ENCODE measurements at places on chromosomes 3 and 15.

DNA sequence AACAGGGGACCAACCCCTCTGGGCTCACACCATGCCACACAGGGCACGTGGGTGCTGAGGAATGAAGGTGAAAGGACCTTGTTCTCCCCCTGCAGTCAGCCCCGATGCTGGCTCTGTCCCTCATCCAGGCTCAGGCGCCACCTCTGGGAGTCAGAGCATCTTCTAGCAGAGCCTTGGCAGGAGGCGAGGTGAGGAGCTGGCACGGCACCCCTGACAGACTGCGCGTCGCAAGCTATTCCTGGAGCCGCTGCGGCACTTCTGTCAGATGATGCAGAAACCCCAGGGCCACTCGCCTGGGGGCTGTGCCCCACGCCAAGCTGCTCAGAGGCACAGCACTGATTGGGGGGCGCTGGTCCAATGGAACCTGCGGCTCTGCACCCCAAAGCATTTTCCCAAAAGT, 62.0 kb downstream of the MGLL start:
- no peak for DNase-seq

GRCh38 chr15:49380912-49381311, 42.1 kb upstream of the FGF7 start:
- DNase-seq: no peak

GRCh38 chr3:43180027-43180426, 74.1 kb upstream of the POMGNT2 start:
- DNase-seq: no peak

DNA sequence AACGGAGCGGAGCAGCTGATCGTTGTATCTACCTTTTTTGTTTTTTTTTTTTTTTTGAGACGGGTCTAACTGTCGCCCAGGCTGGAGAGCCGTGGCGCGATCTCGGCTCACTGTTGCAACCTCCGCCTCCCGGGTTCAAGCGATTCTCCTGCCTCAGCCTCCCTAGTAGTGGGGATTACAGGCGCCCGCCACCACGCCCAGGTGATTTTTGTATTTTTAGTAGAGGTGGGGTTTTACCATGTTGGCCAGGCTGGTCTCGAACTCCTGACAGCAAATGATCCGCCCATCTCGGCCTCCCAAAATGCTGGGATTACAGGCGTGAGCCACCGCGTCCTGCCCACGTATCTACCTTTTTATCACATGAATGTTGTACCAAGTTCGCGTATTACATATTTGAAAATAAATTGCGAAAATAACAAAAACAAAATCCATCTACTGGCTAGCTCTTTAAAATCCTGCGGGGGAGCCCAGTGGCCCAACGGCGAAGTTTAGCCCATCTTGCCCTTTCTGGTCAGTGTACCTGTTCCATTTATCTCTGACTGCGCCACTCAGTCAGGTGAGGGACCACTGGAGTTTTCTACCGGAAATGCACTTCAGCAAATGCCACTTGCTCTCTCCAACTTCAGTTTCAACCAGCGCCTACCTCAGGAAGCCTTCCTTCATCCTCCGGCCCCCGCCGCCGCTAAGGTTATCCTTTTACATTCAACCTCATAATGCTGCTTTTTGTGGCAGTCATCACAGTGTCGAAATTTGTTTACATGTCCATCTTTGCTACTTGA, 1.2 kb upstream of the EIF3J start:
- DNase-seq: peak; percentile 23

DNA sequence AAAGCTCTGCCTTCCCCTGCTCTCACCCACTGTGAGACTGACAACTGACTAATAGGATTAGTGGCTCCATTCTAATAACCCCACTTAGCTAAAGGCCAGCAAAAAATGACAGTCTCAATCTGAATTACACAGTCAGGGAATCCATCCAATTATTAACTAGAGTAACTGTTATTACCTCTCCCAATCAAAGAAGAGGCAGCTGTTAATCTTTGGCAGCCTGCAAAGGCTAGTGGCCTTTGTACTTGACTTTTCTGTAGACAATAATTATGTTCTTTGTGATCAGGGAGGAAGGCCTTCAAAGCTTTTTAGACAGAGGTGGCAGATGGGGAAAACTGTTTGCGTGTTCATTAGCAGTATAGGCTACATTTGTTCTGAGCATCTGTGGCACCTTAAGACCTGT, 177.7 kb downstream of the ISL2 start:
- DNase-seq: no peak

GRCh38 chr3:58628823-58629562, 37.6 kb downstream of the FAM3D start:
- no peak for DNase-seq

- no peak for DNase-seq
Measured at GRCh38 chr3:174440253-174440701, 418.9 kb upstream of the NAALADL2 start.

- no peak for DNase-seq
Measured at GRCh38 chr3:150079029-150079739, 108.5 kb upstream of the PFN2 start.

- no peak for DNase-seq
Measured at GRCh38 chr3:103372031-103372430, 937.2 kb downstream of the ZPLD1 start.

GRCh38 chr15:48683991-48684765, 38.7 kb upstream of the FBN1 start:
- DNase-seq: no peak

- DNase-seq: no peak
Measured at GRCh38 chr15:28066231-28066630, 32.9 kb downstream of the OCA2 start.

DNA sequence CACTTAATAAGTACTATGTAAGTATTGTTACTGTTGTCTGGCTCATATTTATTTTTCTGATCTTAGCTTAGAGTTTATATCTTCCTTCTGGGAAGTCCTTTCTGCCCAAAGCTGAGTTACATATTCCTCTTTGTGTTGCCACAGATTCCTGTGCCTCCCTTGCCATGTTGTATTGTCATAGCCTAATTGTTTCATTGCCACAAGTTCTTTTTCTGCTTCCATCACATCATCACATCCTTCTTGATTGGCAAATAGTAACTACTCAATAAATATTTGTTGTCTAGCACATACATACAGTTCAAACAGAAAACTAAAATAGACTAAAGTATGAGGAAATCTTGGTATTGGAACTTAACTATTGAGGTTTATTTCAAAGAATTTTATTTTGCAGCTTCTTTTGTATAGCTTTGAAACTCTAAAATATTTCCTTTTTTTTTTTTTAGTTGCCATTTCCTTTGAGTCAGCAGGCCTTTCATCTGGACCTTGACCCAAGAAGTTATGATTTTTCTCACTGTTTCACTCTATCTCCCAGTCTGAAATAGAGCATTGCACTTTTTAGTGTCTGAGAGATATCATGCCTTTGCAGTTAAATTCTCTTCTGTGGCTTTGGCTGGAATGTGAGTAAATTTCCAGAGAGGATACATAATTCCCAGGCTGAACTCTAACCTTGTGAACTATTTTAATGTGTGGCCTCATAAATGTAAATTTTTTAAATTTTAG, 98.2 kb downstream of the ZNF609 start:
- DNase-seq: no peak

GRCh38 chr3:134544316-134544715, 58.5 kb downstream of the CEP63 start:
- no peak for DNase-seq

DNA sequence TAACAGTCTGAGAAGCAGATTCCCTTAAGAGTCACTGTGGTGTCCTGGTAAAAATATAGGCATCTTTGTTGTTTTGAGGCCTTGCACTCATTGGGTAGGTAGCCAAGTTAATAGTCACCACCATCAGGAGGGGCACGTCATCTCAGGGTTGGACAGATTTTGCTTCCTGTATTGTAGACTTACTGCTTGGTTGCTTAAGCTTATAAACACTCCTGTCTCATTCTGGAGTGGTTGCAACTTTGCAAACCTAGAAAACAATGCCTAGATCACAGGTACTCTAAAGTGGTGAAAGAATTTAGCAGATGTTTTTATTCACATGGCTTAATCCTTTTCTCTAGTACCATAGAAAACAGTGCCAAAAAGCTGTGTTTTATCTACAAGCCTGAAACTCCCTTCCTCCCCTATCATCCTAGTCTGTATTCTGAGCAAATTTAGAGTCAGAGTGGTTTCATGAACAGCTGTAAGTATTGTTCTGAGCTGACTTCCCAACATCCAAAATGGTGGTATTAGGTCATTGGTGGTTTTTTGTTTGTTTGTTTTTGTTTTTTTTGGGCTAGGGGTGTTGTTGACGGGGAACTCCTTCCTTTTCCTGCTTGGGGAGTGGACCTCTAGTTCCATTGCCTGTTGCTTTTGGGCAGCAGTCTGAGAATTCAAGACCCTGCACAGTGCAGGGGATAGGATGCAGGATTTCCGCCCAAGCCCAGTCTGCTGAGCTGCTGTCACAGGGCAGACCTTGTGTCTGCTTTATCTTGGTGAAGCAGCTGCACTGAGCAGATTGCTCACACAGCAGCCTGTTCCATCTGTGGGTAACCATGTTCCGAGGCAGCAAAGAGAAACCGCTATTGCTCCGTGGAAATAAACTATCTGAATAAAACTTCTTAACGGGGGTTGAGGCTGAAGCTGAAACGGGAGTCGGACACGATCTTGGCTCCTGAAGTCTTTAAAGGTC, 202.0 kb downstream of the AKAP13 start:
- peak; percentile 24 for DNase-seq

- DNase-seq: no peak
Measured at GRCh38 chr15:91886878-91887277, 33.4 kb downstream of the SLCO3A1 start.

DNA sequence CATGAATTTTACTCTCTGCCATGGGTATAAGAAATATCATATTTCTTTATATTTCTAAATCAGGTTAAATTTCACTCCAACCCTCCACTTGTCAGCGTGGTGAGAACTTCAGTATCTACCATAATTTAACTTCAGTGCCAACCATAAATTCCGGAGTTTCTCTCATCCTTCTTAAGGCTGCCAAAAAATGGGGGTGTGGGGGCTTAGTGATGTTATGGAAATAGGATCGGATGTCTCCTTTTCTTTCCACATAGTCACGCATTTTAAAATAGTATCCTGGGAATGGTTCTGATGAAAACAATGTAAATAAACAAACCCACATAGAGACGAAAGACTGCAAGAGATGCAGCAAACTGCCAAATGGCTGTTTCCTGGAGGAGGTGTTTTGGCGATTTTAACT, 12.9 kb upstream of the FAM3D start:
- no peak for DNase-seq

- DNase-seq: no peak
Measured at GRCh38 chr3:47976135-47976732, 40.0 kb downstream of the MAP4 start.

DNA sequence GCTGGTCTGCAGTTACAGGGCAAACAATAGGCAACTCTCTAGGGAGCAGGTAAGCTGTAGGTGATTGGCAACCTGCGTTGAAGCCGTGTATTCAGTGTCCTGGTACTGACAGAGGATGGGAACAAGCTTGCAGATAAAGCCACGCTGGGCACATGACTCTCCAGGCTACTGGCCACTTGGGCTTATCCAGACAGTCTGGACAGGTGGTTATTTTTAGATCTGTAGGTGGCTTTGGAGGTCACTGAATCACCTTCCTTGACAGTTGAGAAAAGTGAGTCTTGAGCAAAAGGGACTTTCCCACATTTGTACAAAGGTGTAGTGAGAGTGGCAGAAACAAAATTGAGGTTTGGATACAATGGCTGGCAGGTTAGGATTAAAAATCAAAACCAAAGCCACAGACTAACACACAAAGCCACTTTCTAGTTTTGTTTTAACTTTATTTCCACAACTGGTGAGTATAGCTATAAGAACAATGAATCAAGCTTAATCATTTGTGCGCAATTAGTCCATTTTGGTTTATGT, 22.3 kb upstream of the IL1RAP start:
- DNase-seq: no peak

DNA sequence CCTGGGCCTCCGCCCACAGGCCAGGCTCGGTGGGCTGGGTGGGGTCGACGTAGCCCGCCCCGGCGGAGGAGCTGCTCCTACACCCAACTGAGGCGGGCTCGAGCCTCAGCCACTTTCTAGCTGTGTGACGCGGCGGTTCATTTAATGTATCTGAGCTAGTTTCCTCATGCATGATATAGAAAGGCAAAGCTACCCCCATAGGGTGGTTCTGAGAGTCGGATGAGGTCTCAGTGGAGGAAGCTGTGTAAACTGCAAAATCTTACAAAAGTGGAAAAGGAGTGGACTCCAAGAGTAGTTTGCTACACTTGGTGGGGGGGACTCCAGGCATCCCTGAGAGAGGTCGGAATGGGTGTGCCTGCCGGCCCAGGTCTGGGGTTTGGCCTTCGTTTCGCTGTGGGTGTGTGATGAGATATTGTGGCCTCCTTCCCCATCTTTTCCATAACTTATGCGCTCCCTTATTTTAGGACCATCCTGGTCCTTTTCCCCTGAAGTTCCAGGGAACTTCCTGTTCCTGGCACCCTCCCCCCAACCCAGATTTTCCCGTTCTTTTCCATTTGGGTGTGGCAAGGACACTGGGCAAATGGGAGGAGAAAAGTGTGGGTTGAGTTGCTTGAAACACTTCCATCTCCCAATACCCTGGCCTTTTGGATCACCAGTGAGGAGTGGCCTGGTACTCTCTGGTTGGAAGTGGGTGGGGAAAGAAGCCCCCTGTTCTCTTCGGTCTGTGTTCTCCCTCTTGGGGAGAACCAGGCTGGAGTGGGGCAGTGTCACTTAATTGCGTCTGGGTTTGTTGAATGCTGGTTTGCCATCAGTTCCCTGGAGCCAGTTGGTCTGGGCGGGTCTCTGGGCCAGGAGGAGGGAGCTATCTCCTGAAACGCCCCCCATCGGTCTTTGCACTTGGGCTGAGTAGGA, 1.1 kb downstream of the PDIA5 start:
- peak; percentile 22 for DNase-seq

GRCh38 chr3:64141476-64141875, 83.8 kb downstream of the PRICKLE2 start:
- no peak for DNase-seq

DNA sequence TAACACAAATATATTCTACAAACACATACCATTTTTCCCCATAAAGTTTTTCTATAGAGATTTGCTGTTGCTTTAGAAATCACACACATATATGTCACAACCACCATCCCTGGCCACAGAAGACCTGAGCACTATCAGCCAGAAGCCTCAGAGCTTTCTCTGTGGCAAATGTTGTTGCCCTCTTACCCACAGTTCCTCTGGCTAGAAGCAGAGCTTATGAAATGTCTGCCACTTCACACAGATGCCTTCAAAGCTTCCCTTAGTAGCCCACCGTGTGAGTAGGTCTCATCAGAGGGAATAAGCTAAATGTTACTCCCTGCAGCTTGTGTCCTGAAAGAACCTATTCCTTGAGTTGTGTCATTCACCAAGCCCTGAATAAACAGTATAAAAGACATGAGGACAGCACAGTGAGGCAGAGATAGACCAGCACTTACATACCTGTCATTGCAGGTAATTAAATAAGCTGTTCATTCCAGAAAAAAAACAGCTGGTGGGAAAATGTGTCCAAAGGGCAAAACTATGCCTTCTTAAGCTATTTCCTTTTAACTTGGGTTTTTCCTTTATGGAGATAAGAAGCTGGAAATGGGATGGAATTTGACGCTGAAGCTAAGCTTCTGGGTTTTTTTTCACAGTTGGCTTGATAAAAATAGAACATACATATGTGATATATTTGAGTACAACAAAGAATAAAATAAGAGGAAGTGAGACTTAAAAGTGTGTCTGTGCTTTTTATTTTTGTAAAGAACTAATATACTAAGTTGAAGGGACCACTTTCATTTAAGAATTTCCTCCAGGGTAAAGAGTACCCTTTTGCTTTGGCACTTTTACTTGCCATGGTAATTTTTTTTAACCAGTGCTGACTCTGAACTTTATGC, 391.4 kb downstream of the KCNH8 start:
- no peak for DNase-seq
